ENCODE measurements at places on chromosomes 3 and 15. TPM values are rescaled to one million over a fixed set of nuclear protein-coding genes. Genes with fewer than 3 reads are reported as not detected.

MAPKAPK3 gene
- total RNA-seq, result 183 TPM

SPINK8 gene
- total RNA-seq, result not detected

SGO1 gene
- 24.0 TPM for total RNA-seq

CLDN16 gene
- total RNA-seq, result not detected

ANKUB1 gene
- total RNA-seq, result not detected
